ENCODE measurements at places on chromosomes 4 and X.

GRCh38 chr4:169256856-169257761 lies 13.6 kb downstream of the SH3RF1 start:
- no peak for DNase-seq

GRCh38 chr4:169201222-169202144 lies 69.3 kb downstream of the SH3RF1 start:
- no peak for DNase-seq

DNA sequence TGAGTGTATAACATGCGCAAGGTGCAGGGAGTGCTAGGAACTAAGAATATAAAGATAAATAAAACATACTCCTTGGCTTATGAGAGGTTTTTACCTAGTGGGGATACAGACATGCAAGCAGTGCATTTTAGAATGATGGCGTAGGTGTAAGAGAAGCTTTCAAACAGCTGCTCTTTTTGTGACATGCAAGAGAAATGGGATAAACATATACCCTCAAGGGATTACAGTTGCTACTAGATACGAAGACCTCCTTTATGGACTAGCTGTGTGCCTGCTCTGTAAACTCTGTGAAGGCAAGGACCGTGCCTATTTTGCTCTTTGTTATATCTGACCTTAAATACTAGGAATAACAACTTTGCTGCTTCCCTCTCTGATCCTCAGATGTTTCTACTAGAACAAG lies 39.0 kb upstream of the SLITRK4 start:
- DNase-seq: no peak

DNA sequence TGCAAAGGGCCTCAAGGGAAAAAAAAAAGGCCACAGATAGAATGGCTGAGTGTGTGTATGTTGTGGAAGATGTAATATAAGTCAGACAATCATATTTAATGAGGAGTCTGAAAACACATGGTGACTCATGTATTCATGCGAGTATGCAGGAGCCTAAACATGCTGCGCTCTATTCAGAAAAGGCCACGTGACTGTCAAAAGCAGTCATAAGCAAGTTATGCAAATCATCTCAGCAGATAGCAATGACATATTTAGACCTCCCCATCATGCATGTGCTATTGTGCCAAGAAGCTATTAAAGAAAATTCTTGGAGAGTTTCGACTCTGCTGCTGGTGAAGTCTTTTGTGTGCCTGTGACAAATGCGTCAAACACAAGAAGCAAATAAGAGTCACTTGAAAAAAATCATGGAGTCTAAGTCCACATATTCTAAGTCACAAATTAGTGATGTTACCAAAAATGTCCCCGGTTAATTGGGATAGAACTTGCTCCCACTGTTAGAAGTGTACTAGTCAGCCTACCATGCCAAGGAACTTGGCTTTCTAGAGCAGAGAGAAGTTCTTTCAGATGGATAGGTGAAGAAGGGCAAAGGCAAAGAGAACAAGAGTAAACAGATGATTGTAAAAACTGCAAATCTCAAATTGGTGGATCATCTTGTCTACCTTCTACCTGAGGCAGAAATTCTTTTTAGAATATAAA lies 5.0 kb downstream of the LNX1 start:
- DNase-seq: no peak

DNA sequence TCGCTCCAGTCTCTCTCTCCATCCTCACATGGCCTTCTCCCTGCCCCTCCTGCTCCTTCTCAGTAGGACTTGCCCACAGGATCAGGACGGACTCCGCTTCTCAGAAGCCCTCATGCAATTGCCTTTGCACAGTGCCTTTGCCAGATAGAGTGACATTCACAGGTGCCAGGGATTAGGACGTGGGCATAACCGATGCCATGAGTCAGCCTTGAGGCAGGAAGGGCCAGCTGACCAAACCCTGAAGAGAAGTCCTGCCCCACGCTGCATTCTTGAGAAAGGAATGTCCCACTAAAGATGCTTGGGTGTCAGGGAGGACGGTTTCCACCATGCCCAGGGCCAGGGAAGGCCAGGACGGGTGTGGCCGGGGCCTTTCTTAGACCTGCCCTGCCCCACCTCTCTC lies 6.6 kb upstream of the GRPEL1 start:
- no peak for DNase-seq

GRCh38 chr4:100317032-100317864 lies 127.0 kb upstream of the DDIT4L start:
- no peak for DNase-seq

DNA sequence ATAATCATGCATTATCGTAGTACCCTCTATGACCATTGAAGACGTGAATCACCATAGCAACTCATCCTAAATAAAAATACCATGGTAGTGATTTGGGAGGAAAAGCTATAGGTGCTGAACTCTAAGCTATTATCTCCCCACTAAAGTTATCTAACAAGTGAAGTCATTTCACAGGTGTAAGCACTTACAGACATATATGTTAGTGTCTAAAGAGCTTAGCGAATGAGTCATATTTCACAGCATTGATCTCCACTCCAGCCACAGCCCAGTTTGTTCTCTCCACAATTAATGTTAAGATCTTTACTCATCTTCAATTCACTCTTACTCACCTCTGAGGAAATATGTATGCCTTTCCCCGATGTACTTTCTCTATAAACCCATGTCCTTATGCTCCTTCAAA lies 57.0 kb downstream of the DCAF8L1 start:
- no peak for DNase-seq

- DNase-seq: no peak
These were observed 282.6 kb downstream of the ADGRA3 start for GRCh38 chr4:22233230-22233629.

GRCh38 chrX:148265829-148266228 lies 234.6 kb upstream of the AFF2 start:
- DNase-seq: no peak

DNA sequence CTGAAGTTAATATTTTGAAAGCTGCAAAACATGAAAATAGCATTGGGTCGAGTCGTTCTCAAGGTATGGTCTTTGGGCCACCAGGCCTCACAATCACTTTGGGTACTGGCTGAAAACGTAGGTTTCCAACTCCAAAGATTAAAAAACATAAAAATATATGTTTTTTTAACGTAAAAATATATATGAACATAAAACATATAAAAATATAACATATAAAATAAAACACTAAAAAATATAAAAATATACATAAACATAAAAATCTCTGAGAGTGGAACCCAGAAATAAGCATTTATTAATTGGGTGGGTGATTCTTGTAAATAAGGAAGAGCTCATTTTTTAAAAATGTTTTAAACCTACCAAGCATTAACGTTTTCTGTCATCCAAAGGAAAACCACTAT lies 666 bp upstream of the PDS5A start:
- DNase-seq: no peak

DNA sequence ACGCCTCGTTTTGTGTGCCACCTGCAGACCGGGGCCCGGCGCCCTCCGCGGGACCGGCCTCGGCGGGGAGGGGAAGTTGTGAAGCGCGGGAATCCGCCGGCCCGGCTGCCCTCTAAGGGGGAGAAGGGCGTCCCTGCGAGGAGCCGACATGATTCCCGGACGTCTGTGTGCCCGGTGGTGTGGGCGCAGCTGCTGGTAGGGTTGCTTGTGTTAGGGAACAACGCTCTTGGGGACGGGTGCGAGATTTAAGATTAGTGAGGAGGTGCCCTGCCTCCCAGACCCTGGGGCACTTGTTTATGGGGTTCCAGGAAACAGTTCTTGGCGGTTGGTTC lies 627 bp downstream of the CDKN2AIP start:
- DNase-seq: peak; percentile 47

GRCh38 chrX:110657073-110657472 lies 138.5 kb downstream of the CHRDL1 start:
- DNase-seq: no peak

DNA sequence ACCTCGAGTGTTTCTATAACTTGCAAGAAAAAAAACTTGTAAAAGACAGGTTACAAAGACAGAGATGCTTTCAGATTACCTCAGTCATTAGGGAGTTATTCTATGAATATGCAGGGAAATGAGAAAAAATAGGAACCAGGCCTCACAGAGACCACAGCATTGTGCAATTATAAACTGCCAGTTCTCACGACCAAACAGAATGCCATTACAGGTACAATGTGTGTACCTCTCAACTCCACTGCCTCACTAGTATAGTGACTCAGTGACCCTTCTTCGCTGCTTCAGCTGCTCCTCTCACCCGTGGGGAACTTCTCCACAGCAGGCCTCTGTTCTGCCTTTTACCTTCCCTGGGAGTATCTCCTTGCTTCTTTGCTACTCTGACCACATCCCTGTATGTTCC lies 2.3 kb upstream of the HTATSF1 start:
- DNase-seq: no peak

DNA sequence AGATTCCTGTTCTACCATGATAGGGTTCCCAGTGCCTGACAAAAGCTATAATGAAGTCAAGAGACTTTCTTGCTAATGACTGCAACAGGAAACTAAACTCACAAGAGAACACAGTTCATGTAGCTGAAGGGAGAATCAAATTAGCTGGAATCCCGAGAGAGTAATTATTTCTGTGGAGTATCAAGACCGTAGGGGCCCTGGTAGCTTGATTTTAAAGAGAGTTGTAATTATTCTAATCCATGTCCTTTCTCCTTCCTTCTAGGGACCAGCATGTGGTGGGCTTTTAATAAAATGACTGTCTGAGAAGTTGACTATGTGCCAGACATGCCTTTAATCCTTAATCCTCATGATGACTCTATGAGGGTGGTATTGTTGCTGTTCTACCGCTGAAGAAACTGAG lies 1.7 kb upstream of the TRPC5OS start:
- DNase-seq: no peak

- DNase-seq: no peak
These were observed 35.1 kb downstream of the PSAPL1 start for GRCh38 chr4:7399440-7400234.

GRCh38 chrX:13658602-13659001 lies 5.7 kb downstream of the TCEANC start:
- no peak for DNase-seq

- no peak for DNase-seq
These were observed 37.7 kb upstream of the NUDT6 start for GRCh38 chr4:122959981-122960610.

- no peak for DNase-seq
These were observed 33.7 kb downstream of the CLOCK start for GRCh38 chr4:55512922-55513571.

GRCh38 chr4:53706422-53707032 lies 115.2 kb upstream of the LNX1 start:
- no peak for DNase-seq

DNA sequence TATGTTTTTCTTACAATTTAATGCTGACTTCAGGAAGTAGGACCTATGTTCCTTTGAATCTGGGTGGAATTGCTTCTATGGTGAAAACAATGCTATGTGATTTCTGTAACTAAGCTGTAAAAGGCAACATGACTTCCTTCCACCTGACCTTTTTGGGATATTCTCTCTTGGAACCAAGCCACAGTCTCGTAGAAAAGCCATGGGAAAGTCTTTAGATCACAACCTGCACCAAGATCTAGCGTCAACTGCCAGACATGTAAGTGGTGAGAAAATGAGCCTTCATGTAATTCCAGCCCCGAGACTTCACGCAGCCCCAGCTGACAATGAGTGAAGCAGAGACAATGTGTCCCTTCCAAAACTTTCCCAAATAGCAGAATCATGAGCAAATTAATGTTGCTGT lies 297.0 kb upstream of the DCAF8L1 start:
- no peak for DNase-seq

- no peak for DNase-seq
These were observed 23.8 kb upstream of the PLK4 start for GRCh38 chr4:127856813-127857447.

DNA sequence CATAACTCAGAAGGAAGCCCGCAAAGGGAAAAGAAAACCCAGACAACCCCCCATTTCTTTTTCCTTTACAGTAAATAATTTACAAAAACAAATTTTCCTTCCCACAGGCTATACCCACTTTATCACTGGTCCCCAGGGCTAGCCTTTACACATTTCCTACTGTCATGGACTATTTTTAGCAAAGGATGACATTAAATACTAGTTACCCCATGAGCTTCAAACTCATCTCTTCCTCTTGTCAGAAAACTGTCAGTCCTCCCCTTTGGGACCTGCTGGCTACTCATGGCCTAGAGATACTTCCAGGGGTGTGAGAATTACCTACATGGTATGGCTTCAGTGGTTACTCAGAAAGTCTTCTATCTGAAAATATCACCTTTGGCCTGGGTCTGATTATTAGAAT lies 11.9 kb downstream of the TSC22D3 start:
- DNase-seq: no peak

DNA sequence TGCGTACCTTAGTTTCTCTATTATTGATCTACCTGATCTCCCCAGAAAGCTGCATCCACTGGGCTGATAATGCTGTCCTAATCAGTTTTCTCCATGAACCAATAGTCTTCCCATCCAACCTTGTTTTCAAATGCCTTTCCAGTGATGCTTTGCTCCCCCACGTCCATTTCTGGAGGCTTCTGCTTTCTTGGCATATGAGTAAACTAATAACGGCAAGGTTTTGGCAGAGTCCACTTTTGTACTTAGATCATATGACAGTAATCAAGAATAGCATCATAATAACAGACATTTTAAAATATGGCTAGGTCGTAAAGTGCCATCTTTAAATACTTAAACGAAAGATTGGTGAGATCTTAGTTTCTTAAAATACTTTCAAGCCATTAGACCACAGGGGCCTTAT lies 38.4 kb upstream of the FAM9B start:
- no peak for DNase-seq

GRCh38 chr4:94802091-94802490 lies 44.3 kb downstream of the BMPR1B start:
- DNase-seq: no peak

DNA sequence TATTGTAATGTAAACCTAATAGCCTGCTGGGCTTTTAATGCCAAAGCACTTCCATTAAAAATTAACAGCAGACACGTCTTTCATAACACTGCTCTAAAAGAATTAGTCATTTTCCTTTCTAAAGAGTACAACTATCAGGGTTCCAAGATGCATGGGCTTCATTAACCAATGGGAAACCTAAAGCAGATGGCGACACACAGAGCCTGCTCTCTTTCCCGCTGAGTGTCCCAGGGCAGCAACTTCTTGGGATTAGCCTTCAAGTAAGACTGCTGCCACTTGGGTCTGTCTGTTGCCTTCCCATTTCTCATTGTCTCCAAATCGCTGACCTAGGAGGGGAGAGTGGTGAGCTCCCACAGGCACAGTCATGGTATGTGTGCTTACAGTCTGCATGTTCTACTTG lies 14.0 kb upstream of the PHKA2 start:
- DNase-seq: no peak

All from NK-92 treated with Interleukin-12 subunit alpha and Interleukin-12 subunit beta, amount 100 ng/mL, for 24 hours (cell line).